SK-N-DZ (cell line): ENCODE measurements at places on chromosomes 6 and 20.

- DNase-seq = no peak
Measured at GRCh38 chr20:10465135-10465534, 30.0 kb downstream of the SLX4IP start.

GRCh38 chr6:53263917-53264316 is 84.8 kb downstream of the ELOVL5 start:
- DNase-seq = no peak

DNA sequence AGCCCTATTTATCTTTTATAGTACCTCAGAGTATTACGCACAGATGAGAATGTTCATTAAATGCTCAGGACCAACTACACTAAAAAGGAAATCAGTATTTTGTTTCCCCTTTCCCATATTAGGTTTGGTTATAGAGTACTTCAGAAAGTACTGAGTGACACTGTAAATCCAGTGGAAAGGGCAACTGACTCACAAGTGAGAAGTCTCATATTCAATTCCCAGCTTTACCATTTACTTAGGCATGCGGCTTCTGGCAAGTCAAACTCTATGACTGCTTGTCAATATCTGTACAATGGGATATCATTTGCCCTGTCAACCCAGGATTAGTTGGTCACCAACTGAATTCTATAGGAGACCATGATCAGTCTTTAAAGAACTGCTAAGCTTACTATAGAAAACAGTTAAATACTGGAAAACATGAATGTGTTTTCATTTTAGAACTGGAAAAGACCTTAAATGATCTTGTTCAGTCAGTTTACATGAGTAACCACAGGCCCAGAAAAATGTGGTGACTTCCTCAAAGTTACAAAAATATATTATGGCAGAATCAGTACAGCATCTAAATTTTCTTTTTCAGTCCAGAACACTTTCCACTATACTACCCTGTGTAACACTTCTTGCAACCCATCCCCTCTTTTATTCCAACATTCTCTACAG is 3.6 kb downstream of the MAP3K7 start:
- no peak for DNase-seq

DNA sequence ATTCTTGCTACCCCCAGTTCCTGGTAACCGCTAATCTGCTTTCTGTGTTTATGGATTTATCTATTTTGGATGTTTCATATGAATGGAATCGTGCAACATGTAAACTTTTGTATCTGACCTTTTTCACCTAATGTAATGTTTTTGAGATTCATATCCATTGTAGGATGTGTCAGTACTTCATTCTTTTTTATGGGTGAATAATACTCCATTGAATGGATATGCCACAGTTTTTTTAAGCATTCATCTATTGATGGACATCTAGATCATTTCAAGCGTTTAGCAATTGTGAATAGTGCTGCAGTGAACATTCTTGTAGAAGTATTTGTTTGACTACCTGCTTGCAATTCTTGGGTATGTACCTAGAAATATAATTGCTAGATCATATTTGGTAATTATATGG is 13.0 kb downstream of the KDM1B start:
- no peak for DNase-seq

DNA sequence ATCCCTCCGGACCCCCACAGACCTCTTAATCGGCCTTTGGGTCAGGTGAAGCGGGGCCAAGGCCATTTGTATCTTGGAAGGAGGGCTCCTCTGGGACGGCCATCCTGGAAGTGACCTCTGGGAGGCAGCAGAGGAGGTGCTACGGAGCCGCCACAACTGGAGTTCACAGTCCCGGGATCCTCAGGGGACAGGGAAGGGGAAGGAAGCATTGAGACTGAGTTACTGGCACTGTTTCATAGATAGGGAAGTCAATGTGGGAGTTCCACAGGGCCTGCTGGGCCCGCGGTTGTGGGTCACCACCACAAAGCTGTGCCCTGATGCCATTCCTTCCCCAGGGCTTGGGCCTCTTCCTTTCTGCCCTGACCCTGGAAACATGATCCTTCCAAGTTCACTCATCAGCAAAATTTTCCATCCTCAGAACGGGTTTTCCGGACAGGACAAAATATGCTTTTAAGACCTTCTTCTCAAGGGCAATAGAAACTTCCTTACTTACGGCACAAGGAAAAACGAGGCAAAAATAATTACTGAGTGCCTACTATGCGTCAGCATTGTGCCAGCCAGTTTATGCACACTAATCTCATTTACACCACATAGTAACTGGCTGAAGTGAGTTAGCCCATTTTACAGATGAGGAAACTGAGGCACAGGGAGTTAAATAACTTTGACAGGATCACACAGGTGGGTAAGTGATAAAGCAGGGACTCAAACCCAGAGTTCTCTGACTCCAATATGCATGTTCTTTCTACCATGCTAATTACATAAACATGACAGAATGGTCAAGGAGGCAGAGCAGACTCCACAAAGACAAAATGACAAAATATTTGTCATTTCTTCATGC is 143.8 kb downstream of the UNC5CL start:
- DNase-seq = no peak

GRCh38 chr20:37803438-37804307 is 99.3 kb upstream of the VSTM2L start:
- peak; percentile 63 for DNase-seq

DNA sequence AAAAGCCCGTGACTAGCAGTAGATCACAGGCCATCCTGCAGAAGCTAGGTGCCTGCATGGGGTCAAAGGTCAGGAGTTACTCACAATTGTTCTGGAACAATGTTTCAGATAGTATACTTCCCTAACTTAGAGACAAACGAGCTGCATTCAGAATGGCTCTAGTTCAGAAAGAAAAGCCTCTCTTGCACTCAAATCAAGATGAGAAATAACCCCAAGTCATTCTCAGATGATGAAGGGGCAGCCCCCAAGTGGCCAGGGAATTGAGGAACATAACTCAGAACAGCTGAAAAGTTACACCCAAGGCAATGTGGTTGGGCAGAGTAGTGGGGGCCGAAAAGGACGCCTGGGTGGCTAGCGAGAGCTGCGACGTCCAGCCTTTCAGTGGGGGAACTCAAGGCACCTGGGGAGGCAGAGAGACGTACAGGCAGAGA is 27.8 kb downstream of the FYN start:
- DNase-seq = no peak

DNA sequence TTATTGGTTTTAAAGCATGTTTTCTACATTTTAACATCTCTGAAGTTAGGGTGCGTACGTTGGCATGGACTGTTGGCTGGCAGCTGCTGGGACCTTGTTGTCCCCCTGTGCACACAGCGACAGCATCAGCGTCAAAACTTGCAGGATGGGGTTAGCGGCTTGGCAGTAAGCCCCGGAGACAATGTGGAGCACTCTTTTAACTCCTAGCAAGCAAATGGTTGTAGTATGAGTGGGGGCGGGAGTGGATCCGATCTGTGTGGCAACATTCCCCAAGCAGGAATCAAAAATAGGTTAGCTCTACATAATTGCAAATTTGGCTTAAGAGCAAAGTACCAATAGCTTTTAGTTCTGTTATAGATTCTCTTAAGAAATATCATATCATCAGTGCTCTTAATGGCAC is 70.1 kb downstream of the NRN1 start:
- no peak for DNase-seq
